Renal cortex interstitium (tissue), 15 donors: ENCODE measurements at places on chromosomes 2 and 18.

DNA sequence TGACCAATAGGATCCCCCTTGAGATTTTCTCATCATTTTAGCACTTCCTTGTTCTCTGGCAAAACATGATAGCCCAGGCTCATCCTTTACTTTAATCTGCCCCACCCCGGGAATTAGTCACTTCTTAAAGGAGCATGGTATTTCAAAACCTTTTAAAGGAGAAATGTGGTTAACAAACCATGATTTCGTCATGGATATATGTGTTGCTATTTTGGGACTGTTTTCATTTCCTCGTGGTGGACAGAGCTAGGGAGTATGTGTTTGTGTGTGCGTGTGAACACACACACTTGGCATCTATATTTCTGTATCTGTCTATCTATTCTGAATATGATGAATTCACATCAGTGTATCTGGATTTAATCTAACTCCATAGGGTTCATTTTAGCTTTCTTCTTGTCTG is 128.1 kb downstream of the BIRC6 start:
- no peak for DNase-seq

DNA sequence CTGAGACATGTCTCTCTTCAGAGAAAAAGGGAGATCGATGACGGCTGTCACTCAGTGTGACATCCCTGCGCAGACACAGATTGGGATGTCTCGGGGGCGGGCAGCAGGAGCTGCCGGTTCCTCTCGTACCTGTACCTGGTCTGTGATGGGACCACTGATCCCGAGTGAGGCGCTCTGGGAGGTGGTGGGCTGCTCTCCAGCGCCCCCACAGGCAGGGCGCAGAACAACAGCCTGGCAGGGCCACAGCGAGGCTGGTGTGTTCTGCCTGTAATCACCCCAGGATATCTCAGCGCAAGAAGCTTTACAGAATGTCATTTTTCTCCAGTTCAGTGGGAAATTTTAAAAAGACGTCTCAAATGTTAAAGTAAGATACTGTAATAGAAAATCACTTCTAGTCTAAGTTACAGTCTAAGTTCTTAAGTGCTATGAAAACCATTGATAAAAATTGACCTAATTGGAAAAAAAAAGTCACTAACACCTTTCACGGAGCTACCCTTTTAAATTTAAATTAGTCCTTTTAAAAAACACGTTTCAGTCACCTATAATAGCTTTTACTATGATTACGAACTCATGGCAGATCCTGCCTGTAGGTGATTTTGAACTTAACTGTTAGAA is 189.8 kb downstream of the SNTG2 start:
- no peak for DNase-seq

GRCh38 chr18:62982600-62983251 is 267.4 kb downstream of the PHLPP1 start:
- peak; percentile 60 for DNase-seq

GRCh38 chr2:218890369-218890768 is 9.7 kb downstream of the WNT10A start:
- DNase-seq = no peak

DNA sequence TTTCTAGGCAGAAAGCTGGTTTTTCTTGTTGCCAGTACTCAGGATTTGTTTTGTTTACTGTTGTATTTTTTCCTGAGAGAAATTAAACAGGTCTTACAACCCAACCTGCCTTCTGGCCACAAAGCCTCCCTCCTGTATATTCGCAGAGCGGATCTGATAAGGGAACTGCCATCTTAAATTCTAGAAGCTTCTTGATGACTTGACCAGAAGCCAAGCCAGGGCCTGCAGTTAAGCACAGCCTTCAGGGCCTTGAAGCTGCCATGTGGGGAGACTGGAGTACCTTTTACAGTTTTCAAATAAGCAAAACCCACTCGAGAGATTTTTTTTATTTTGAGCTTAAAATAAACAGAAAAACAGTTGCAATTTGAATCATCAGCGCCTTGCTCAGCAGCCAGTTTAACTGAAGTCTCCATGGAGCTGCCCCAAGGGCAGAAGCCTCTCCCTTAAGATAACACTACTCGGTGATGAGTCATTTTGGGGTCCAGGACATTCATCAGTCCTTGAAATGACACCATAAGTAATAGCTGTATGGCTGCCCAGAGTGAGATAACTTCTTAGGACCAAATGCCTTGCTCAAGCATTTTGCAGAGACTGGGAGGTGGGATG is 51.5 kb upstream of the PHLPP1 start:
- DNase-seq = no peak

DNA sequence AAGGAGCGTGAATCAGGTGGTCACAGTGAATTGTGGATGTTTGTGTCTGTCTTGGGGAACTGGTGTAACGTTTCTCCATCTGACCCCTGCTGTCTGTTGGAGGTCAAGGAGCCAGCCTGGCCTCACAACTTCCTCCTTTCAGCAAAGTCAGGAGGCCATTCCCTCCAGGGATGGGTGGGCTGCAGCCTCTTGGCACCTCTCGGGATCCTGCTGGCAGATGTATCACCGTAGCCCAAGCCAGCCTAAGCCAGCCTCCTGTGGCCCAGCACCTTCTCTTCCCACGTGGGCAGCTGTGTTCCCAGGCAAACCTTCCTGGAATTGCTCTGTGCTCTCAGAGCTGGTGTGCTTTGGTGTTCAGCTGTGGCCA is 30.5 kb downstream of the HPCAL1 start:
- DNase-seq = no peak

GRCh38 chr2:194883711-194884110 is 773.3 kb upstream of the SLC39A10 start:
- no peak for DNase-seq
